ENCODE measurements at places on chromosomes 3 and 15. TPM values are rescaled to one million over a fixed set of nuclear protein-coding genes. Genes with fewer than 3 reads are reported as not detected.

- no peak for DNase-seq
Observed at GRCh38 chr3:196938124-196938523, 4.2 kb downstream of the NCBP2 start.

ZNF80 gene
- total RNA-seq, result 0.10 TPM

CCDC54 gene
- not detected for total RNA-seq

SHISA5 gene
- 266 TPM for total RNA-seq

LSG1 gene
- 44.6 TPM for total RNA-seq

- no peak for DNase-seq
Observed at GRCh38 chr3:36542186-36542585, 161.9 kb downstream of the STAC start.

DNA sequence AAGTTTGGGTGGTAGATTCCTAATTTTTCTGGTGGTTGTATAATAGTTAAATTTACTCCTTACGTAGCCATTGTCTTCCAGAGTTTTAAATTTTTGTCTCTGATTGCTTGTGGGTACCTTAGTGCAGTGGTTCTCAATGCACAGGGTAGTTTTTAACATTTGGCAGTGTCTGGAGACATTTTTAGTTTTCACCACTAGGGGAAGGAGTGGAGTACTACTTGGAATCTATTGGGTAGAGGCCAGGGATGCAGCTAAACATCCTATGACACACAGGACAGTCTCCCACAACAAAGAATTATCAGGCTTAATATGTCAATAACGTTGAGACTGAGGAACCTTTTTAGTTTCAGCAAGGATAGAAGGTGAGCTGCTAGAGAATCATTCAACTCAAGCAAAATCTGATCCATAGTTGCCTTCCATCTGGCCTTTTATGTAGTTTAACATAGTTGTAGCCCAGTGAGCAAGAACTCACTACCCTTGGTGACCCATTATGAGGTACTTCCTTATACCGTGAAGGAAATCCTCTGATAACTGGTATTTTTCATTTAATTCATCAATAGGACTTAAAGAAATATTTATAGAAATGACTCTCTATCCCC is 8.6 kb upstream of the STX19 start:
- DNase-seq, result no peak

GRCh38 chr15:41949401-41950126 is 22.8 kb downstream of the EHD4 start:
- no peak for DNase-seq

DNA sequence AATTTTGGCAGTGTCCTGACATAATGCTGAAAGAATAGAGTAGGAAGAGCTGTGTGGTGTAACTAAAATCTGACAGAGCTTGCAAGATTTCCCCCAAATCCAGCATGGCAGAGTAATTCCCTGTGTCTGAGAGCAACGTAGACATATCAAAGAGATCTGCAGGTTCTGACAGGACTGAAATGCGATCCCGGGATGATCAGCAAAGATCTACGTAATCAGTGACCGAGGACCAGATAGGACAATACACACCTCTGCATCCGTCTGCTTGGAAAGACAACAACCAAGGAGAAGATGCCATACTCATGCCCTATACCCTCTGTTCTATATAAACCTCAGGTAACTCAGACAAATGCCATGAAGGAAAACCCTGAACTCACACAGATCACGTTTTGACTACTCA is 26.6 kb upstream of the SYNPR start:
- no peak for DNase-seq

DNA sequence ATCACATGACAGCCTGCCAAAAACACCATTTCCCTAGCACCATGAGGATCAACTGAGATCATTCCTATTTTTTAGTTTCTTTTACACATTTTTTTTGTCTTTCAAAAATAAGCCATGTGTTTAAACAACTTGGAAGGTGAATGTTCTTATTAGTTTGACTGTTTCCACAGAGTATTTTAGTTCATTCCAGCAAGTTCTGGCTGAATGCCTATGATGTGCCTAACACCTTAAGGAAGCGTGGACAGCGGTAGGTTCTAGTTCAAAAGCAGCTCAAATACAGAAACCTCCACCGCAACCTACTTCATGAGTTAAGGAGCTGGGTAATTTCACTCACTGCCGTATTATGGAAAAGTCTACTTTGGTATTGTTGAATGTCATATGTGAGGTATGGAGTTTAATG is 101.3 kb upstream of the ADAMTS9 start:
- no peak for DNase-seq

- DNase-seq, result no peak
Observed at GRCh38 chr15:42491539-42492225, 741 bp upstream of the ZNF106 start.

ALDH1A3 gene
- total RNA-seq, result not detected

ZWILCH gene
- total RNA-seq, result 28.0 TPM

GRCh38 chr3:55480911-55481743 is 6.0 kb downstream of the WNT5A start:
- no peak for DNase-seq

COL6A5 gene
- total RNA-seq, result not detected

DNA sequence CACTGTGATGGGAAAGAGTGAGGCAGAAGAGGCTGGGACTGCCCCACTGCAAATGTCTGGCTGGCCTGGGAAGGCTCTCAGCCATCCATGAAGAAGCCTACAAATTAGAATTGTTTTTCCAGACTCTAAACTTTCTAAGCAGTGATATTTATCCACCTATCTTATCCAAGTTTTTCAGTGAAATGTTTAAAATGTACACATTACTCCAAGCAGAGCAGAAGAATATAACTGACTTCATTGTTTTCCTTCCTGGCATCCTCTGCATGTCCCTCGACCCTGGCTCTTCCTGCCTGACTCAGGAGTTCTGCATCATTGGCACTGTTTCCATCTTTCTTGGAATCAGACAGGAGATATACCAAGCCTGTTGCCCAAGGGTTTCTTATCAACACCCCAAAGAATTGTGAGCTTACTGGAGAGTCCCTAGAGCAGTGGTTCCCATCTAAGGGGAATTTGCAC is 401.5 kb upstream of the PROK2 start:
- DNase-seq, result no peak

SNX22 gene
- 0.50 TPM for total RNA-seq

TM6SF1 gene
- total RNA-seq, result 9.4 TPM

DNA sequence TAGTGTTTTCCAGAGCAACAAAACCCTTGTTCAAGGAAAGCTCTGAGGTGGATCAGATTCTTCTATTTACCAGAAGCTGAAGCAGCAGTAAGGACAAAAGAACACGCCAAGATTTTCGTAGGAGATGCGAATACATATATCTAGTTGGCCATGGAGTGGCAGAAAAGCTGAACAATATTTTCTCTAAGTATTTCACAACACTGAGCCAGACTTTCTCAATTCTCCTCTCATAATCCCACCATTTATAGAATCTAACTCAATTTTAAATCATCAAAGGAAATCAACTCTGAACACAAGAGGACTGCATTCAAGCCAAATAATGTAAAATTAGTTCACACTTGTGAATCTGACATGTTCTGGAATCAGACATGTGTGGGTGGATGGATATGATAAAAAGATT is 775.0 kb downstream of the ROBO1 start:
- no peak for DNase-seq

CHDH gene
- 0.40 TPM for total RNA-seq

GRM2 gene
- 3.0 TPM for total RNA-seq

GRCh38 chr3:106560451-106560966 is 691.7 kb upstream of the CBLB start:
- DNase-seq, result no peak
